T-helper 2 cell (primary cell): ENCODE measurements at places on chromosomes 7 and 10.

DNA sequence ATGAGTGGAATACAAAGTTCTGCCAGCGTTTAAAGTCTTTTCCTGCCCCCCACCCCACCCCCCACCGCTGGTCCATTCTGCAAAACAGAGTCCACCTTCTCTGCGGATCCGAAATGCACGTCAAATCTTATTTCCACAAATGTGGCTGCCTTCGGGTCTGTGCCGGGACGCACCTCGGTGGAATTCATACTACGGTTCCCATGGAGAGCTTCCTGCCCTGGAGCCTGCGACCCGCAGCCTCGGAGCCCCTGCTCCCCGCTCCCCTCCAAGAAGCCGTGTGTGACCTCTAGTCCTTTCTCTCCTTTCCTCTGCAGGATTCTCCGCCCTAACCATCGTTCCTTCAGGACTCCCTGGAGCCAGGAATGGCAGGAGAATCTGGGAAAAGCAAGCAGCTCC lies 12.5 kb upstream of the CALML5 start:
- no peak for DNase-seq

DNA sequence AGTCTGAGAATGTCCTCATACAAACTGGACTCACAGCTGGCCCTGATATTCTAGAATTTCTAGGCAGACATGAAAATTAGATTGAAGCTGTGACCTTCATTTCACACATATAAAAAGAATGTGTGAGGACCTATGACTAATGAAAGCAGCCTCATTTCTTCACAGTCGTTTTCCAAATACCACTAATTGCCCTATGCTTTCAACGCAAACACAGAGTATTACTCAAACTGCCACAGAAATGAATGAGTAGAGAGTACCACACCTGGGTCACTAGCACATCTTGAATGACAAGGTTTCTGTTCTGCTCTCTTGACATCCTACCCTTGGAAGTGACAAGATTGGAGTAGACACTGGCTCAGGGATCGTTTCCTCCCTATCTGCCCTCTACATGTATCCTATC lies 142.4 kb downstream of the C1GALT1 start:
- DNase-seq: no peak

DNA sequence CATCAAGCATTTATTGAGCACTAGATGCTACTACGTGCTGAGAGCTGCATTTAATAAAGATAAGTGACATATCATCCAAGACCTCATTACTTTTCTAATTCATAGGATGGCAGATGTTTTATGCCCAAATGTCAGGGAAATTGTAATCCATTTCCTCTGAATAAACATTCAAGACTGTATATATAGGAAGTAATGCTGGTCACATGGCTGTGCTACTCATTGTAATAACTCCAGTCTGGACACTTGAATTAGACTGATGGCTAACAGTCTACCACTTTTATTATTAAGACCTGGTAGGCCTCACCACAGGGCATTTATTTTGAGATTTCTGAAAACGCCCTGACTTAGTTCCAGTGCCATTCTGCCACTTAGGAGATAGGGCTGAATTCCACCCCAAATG lies 36.6 kb downstream of the PIK3AP1 start:
- DNase-seq: no peak

GRCh38 chr10:59580026-59580863 lies 129.4 kb downstream of the SLC16A9 start:
- no peak for DNase-seq

DNA sequence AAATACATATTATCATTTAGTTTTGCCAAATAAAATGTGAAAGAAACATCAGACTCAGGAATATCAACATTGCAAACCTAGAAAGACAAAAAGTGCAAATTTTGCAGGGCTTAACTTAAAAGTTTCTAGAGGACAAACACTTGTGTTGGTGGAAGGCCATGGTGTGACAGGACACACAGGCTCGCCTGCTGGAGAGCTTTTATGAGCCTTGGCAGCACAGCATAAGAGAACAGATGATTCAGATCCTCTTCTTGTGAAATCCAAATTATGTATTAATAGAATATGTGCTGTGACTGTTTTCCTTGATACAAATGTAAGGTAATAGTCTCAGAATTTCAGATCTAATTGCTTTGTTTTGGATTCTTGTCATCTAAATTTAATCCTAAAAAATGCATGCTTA lies 72.9 kb upstream of the ABCB5 start:
- DNase-seq: no peak

DNA sequence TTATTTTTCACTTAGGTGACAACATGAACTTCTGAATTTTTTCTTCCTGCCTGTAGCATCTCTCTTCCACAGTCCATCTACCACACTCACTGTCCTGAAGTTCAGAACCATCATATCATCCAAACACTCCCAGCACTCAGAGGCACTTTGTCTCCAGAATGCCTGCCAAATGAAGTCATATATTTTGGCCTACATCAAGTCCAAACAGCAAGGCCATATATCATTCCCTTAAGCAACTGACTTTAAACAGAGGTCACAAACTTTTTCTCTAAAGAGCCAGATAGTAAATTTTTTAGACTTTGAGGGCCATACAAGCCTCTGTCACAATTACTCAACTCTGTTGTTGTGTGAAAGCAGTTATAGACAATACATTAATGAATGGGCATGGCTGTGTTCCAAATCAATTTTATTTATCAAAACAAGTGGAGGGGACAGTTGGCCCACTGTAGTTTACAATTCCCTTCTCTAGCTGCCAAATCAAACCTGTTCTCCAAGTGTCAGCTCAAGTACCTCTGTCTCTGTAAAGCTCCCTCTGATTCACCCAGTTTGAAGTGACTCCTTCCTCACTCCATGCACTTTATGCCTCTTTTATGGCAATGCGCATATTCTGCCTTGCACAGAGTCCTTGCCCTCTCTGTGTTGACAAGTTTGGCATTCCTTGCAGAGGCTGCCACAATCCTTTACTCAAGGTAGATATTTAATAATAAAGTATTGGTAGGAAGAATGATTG lies 305.7 kb downstream of the FZD1 start:
- DNase-seq: no peak

DNA sequence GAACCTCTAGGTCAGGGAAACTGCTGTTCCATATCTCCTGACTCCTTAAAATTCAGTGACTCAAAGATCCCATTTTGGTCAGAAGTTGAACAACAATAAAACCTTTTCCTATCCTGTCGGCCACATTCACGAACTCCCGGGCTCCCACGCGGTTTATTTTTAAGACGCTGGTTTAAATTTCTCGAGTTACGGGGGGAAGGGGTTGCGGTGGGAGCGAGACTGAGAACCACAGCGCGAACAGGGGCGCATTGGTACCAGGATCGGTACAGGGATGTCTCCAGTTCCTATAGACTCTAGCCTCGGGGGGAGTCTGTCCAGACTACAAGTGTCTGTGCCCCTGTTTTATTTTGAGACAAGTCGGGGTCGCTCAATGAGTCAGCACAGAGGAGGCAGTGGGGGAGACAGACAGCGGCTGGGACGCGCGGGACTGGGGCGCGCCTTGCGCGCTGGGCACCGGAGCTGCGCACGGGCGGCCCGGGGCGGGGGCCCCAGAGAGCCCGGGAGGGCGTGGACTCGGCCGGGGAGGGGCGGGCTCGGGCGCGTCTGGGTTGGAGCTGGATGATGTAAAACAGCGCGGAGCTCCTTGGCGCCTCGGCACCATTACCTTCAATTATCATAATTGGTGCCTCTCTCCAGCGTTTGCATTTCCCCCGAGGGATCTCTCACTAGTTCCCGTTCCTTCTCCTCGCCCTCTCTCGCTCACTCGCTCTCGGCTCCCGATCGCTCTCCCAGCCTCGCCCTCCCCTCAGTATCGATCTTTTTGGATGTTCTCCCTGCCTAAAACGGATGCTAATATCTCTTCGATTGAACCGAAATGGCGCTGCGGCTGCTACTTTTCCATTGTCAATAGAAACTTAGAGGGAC lies 8.7 kb upstream of the BAMBI start:
- peak; percentile 42 for DNase-seq

GRCh38 chr7:135109562-135109961 lies 38.3 kb upstream of the TMEM140 start:
- no peak for DNase-seq

DNA sequence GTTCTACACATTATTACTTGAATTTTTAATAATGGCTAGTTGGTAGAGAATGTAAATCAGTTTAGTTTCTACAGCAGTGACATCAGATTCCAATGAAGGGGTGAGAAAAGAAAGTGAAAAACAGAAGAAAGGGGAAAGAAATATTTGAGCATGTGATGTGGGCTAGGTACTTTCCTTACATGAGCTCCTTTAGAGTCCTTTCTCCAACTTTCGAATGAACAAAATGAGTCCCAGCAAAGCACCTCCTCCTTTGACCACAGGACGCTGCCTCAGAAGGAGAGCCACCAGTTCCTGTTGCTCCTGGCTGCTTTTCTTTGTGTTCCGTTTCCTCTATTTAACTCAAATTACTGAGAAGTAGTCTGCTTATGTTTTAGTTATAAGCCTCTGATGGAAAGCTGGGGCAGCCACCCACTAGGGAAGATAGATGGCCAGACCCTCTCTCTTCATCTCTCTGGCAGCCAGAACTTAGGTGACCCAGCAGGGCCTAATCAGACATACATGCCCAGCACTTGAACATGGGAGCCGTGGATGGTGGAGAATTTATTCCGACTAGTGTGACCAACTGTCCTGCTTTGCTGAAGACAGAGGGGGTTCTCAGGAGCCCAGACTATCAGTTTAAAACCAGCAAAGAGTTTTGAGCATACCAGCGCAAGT lies 82.4 kb upstream of the NME8 start:
- no peak for DNase-seq
